ENCODE measurements at places on chromosomes 2 and 18. TPM values are rescaled to one million over a fixed set of nuclear protein-coding genes. Genes with fewer than 3 reads are reported as not detected.

NDC80 gene
- 15.4 TPM for total RNA-seq

GRCh38 chr2:221124532-221125240 lies 447.4 kb downstream of the EPHA4 start:
- H3K4me3 ChIP-seq: no peak overlapping the region
- no peaks in the 10 kb centered on the region for H3K36me3 ChIP-seq
- DNase-seq: no peak
- H3K27ac ChIP-seq: no peak overlapping the region

SCYGR2 gene
- total RNA-seq: not detected

PTPN2 gene
- 37.4 TPM for total RNA-seq

DNA sequence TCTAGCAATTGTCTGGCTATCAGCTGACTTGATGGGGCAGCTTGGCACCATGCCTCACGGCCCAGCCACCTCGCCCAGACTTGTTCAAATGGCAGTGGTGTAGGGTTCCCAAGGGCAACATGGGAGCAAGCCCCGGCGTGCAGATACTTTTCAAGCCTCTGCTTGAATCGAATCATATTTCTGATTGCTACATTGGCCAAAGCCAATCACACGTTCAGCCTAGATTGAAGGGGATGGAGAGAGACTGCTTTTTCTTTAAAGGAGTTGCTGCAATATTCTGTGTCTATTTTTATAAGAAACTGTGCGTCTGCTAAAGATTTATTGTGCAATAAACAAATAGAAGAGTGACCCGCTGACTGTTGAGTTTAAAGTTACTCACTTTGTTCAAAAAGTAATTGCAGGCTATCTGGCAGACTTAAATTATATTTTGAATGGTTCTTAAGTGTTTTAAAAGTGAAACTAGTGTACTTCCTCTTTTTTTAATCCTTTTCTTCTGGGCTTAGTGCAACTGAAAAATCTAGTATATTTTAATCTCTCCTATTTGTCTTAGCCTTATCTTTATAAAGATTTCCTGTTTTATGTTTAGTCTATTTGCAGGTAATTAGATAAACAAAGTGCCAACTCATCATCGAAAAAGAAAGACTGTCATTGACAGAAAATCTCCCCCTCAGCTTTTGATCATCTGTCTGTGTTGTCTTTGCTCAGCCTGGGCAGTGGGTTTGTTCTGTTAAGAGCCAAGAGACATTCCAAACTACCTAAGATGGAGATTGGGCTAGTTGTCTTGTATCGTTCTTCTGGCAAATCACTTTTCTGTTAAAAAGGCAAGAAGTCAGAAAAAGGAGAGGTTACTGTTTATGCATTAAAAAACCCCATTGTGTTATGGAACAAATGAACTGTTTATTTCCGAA lies 156.1 kb downstream of the TPGS2 start:
- no peak overlapping the region for H3K4me3 ChIP-seq
- H3K36me3 ChIP-seq: no peaks in the 10 kb centered on the region
- H3K4me1 ChIP-seq: no peaks in the 10 kb centered on the region
- H3K27ac ChIP-seq: no peak overlapping the region
- H3K27me3 ChIP-seq: no peaks in the 10 kb centered on the region

DNA sequence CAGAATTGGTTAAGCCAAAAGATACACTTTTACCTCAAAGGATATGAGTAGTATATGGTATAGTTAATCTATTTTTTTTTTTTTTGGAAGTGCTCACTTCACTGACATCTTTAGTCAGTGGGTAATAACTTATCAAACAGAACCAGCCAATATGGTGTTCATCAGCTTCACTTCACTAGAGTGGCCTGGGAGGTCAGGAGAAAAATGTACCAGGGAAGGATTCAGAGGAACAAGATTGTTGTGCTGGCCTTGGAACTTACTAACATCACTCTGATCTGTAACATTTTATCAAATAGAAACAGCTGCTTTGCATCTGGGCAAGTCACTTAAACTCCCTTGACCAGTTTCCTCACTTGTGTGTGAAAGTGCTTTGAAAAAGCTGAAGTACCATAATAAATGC lies 962.7 kb downstream of the BCL11A start:
- H3K4me1 ChIP-seq: no peaks in the 10 kb centered on the region
- no peak overlapping the region for H3K27ac ChIP-seq
- no peak for DNase-seq
- H3K27me3 ChIP-seq: no peaks in the 10 kb centered on the region
- no peaks in the 10 kb centered on the region for H3K36me3 ChIP-seq

ZNF892 gene
- total RNA-seq: 12.3 TPM

- H3K27me3 ChIP-seq: no peaks in the 10 kb centered on the region
- no peaks in the 10 kb centered on the region for H3K4me1 ChIP-seq
- H3K27ac ChIP-seq: peak overlapping the region; percentile 1
- no peaks in the 10 kb centered on the region for H3K36me3 ChIP-seq
- no peak overlapping the region for H3K4me3 ChIP-seq
Observed at GRCh38 chr2:238406221-238406997, 20.3 kb upstream of the ASB1 start.

DNA sequence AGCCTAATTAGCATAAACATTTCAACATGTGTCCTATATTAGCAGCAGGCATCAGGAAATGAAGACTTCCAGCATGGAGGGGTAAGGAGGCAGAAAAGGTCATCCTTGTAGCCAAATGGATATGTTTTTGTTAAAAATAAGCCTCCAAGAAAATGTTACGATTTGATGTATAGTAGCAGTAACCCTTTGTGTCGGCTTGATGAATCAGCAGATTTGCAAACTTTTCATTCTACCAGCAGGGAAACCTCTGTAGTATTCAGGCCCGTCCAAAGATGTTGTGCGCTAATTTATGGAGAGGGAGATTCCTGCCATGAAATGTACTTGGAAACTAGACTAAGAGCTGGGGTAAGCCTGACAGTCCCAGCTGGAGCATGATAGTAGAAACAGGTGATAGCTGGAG lies 780.8 kb upstream of the KLHL29 start:
- no peak overlapping the region for H3K27ac ChIP-seq
- H3K4me3 ChIP-seq: no peak overlapping the region
- H3K4me1 ChIP-seq: no peaks in the 10 kb centered on the region
- no peaks in the 10 kb centered on the region for H3K36me3 ChIP-seq

NPPC gene
- total RNA-seq: not detected

DNA sequence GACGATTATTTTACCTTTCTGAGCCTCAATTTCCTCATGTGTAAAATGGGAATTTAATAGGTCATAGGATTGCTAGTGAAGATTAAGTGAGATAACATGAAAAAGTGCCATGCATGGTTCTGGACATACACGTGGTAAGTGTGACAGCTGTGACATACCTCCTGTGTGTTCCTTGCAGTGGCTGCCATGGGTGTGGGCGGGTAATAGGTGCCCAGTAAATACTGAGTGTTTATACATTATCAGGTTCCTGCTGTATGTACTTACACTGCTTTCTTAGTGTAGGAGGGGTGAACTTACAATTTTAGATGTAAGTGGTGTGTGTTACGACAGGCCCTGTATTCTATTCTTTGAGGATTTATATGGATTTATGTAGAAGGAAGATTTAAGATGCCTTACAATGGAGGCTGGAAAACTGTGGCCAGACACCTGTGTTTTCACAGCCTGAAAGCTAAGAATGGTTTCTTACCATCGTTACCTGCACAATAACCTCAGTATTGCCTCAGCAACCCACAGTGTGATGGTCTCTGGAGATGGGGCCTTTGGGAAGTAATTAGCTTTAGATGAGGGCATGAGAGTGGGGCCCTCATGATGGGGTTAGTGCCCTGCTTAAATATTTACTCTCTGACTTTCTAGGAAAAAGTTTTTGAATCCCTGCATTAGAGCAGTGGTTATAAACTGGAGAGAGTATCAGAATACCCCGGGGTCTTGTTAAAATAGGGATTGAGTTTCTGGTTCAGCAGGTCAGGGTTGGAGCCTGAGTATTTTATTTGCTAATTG lies 78.1 kb downstream of the ASAP2 start:
- H3K27me3 ChIP-seq: no peaks in the 10 kb centered on the region
- no peak overlapping the region for H3K27ac ChIP-seq
- no peak for DNase-seq
- no peaks in the 10 kb centered on the region for H3K4me1 ChIP-seq
- no peaks in the 10 kb centered on the region for H3K36me3 ChIP-seq
- no peak overlapping the region for H3K4me3 ChIP-seq

COLEC11 gene
- 15.4 TPM for total RNA-seq

MSH6 gene
- total RNA-seq: 107 TPM
